ENCODE measurements at places on chromosomes 2 and 18.
A peak's percentile ranks its signal among the peaks of the same experiment; 100 is the strongest.

GRCh38 chr2:160472839-160473251 lies 20.8 kb downstream of the RBMS1 start:
- DNase-seq = peak; percentile 37

DNA sequence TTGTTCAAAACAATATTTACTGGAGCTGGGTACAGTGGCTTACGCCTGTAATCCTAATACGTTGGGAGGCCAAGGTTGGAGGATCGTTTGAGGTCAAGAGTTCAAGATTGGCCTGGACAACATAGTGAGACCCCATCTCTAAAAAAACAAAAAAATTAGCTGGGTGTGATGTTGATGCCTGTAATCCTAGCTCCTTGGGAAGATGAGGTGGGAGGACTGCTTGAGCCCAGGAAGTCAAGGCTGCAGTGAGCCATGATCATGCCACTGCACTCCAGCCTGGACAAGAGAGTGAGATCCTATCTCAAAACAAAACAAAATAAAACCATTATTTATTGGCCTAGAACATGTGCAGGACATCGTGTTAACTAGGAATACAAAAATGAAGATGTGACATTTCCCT lies 77.5 kb downstream of the COLEC12 start:
- no peak for DNase-seq

GRCh38 chr2:165796819-165797530 lies 2.9 kb upstream of the GALNT3 start:
- no peak for DNase-seq

- DNase-seq = no peak
Measured at GRCh38 chr2:37149626-37150322, 7.0 kb downstream of the EIF2AK2 start.

DNA sequence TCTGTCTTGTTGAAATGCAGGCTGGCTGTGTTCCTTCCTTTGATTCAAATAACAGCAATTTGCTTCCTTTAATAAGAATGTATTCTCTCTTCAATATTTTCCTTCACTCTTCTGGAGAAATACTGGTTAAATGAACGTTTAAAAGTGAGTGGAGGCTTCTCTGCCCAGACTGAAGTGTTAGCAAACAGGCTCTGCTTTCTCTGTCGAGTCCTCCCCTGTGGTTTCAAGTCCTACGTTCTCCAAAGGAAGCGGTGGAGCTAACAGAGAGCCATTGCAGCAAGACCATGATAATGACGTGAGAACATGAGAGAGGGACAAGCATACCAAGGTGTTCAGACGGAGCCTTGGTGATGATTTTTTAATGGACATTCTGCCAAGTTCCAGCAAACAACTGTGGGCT lies 26.2 kb upstream of the PID1 start:
- peak; percentile 50 for DNase-seq

- DNase-seq = peak; percentile 65
Measured at GRCh38 chr2:159684796-159685195, 27.5 kb upstream of the MARCHF7 start.

- no peak for DNase-seq
Measured at GRCh38 chr2:99942561-99943347, 199.6 kb downstream of the AFF3 start.

- DNase-seq = no peak
Measured at GRCh38 chr2:227038550-227039189, 125.3 kb downstream of the COL4A4 start.

DNA sequence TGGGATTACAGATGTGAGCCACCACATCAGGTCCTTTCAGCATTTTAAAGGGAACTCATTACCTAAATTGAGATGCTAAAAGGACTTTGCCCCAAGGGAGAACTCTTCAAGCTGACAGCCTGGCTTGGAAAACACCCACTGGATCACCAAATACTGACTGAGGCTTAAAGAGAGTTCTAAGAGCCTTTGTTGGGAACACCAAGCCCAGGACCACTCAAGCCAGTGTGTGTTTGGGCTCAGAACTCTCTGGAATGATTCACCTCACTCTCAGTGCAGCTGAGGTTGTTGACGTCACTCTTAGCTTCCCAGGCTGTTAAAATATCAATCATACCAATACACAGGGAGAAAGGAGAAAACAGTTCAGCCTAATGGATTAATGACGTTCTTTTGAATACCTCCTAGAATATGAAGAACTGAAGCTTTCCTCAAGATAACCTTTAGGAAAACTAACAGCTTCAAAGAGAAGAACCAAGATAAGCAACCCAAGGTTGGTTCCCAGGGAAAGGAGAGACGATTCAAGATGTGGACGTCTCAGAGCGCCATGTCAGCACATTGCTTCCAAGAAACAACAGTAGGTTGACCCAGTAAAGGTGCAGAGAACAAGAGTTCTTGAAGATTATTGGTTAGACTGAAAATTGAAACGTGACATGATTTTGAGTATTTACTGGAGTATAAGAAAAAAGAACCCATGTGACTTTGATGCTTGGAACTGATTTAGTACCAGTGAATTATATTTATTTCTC lies 48.0 kb upstream of the MGAT4A start:
- peak; percentile 28 for DNase-seq

DNA sequence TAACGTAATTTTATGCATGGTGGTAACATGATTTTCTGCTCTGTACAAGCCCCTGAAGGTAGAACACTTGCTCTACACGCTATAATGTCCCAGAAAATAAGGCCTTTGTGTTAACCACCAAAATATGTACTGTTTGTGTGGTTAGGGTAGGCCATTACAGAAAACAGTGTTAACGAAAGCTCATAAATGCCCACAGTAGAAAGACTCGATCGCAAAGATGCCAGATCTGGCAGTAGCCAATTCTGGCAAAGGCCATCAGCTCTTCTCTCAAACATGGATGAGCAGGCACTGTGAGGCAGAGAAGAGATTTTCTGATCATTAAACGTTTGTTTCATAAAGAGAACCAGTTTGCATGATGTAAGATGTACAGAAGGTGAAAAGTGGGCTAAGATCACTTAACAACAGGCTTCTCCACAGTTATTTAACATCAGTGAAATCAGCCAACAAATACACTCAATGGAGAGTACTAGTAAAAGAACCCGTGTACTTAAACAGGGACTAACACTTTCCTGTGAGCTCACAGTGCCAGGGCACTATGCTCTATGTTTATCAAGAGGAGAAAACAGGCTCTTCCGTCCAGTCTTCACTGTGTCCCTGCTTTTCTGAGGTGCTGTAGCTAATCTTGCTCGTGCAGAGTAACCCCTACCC lies 80.3 kb downstream of the SPRED2 start:
- no peak for DNase-seq

GRCh38 chr2:61750624-61751023 lies 103.2 kb downstream of the FAM161A start:
- peak; percentile 66 for DNase-seq

DNA sequence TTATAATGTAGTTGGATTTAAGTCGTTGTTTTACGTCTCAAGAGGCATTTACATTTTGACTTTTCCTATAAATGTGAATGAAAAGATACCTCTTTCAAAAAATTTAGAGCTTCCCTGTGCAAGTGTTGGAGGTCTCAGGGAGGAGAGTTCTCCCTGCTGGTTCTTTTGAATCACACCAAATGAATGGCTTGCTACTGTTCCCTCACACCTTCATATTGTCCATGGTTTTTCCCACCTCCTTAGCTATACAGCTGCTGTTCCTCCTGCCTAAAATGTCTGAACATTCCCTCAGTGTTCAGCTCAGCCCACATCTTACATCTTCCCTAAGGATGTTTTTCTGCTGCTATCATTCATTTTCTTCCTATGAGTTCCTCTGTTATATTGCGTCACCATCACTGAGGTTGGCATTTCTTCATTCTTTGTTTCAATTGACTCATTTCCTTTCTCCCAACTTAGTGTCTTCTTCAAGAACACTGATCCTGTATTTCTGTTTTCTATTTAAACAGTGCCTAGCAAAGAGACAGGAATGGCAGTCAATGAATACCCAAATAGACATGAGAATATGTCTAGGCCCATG lies 46.0 kb downstream of the COX7A2L start:
- peak; percentile 94 for DNase-seq

DNA sequence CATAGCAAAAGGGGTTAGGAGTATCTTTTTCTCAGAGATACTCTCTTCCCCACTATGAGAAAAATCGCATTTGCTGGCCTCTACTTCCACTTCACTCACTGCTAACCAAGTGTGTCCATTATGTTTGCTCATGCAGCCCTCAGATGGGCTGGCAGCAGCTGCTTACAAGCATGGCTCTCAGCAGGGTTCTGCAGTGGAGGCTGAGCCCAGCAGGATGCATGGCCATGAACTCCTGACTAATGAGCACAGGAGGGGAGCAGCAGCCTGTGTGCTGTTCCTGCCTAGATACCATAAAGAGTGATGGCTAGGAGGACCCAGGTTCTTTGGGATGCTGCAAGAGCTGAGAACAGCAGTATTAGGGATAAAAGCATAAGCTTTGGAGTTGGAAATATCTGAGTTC lies 316.9 kb upstream of the THSD7B start:
- no peak for DNase-seq

DNA sequence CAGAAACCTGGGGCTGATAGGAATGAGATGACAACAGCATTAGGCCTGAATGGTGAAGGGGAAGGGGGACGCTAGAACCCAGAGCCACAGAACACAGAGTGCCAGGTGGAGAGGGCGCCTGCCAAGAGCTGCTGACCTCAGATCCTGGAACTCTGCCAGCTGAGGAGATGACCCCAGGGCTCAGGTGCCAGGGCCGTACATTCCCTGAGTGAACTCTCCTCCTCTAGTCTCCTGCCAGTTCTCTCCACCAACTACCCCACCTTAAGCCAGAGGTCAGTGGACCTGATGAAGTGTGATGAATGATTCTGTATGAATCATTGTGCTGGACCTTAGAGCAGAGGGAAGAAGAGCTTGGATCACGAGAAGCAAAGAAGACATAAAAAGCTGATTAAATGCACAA lies 1582.2 kb upstream of the ACVR2A start:
- DNase-seq = peak; percentile 29

GRCh38 chr2:237909801-237910475 lies 50.5 kb downstream of the RAMP1 start:
- DNase-seq = no peak

DNA sequence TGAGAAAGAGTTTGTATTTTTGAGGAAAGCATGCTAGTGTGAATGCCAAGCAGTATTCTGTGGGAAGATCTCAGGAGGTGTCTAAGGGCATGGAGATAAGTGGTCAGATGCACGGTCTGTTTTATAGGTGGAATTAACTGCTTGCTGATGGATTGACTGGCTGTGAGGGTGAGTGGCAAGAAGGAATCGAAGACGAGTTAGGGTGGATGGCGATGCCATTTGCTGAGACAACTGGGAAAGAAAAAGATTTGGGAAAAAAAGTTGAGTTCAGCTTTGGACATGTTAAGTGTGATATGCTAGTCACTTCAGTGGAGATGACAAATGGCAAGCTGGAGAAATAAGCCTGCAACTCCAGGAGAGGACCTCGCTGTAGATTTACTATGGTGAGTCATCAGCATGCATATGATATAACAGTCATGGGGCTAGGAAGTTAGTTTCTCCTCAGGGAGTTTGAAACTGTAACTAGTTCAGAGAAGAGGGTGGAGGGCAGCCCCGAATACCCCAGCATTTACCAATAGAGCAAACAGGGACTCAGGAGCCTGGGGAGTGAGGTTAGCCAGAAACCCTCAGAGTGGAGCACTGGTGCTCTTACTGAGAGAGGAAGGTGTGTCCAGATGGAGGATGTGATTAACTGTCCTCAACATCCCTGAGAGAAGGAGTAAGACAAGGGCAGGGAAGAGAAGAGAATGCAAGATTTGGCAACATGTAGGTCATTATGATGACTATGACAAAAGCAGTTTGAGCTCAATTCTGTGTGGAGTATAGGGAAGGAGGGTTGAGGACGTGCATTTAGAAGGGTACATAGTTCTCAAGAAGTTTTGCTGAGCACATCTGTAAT lies 2.0 kb upstream of the HK2 start:
- peak; percentile 60 for DNase-seq

DNA sequence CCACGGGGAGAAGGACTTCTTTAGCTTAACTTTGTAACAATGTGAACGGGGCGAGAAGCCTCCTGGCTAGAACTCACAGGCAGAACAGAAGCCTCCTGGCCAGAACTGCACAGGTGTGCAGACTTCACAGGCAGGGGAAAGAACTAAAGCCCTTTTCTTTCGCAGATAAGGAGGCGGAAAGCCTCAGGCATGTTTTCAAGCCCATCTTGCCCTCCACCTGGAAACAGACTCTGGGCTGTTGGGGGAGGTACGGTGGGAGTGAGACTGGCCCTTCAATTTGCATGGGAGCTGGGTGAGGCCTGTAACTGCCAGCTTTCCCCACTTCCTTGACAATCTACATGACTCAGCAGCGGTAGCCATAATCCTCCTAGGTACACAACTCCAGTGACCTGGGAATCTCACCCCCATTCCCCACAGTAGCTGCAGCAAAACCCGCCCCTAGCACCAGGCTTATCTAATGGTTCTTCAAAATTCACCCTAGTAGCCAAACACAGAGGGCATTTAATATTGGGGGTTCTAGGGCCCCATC lies 22.9 kb upstream of the ABCA12 start:
- DNase-seq = no peak

DNA sequence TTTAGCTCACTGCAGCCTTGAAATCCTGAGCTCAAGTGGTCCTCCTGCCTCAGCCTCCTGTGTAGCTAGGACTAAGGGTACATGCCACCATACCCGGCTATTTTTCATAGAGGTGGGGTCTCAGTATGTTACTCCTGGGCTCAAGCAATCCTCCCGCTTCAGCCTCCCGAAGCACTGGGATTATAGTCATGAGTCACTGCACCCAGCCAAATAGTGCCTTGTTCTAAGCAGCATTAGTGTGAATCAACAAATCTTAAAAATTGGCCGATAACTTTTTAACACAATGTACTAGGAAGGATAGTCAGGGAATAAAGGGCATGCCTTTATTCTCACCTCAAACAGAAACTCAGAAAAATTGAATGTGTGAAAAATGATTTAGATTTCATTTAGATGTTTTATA lies 51.6 kb downstream of the XRCC5 start:
- no peak for DNase-seq

GRCh38 chr2:1995081-1995480 lies 250.8 kb upstream of the PXDN start:
- DNase-seq = no peak

GRCh38 chr2:205754924-205755321 lies 72.6 kb downstream of the NRP2 start:
- peak; percentile 72 for DNase-seq

DNA sequence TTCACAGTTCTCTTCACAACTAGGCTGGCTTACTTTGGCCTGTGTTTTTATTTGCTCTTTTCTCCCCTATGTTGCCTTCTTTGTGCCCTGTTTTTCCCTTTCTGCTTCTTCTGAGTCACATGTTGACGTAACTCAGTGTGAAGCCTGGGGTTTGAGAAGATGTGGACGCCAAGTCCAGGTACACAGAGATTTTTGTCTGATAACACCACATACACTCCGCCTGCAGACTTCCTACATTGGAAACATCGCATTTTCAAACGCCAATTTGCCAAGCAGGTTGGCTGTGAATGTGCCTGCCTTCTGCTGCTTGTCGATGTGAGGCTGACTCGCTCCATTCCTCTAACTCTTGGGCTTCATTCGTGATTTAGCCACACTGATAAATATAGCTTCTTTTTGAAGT lies 62.6 kb upstream of the FN1 start:
- DNase-seq = peak; percentile 80
